Colonic mucosa (tissue), 4 donors: ENCODE measurements at places on chromosomes 5 and 9. TPM values are rescaled to one million over a fixed set of nuclear protein-coding genes. Genes with fewer than 3 reads are reported as not detected.

- H3K27ac ChIP-seq, result no peak overlapping the region
- H3K4me3 ChIP-seq, result no peak overlapping the region
- H3K4me1 ChIP-seq, result no peaks in the 10 kb centered on the region
- no peak for DNase-seq
Measured at GRCh38 chr5:57445705-57446037, 36.9 kb downstream of the ACTBL2 start.

DNA sequence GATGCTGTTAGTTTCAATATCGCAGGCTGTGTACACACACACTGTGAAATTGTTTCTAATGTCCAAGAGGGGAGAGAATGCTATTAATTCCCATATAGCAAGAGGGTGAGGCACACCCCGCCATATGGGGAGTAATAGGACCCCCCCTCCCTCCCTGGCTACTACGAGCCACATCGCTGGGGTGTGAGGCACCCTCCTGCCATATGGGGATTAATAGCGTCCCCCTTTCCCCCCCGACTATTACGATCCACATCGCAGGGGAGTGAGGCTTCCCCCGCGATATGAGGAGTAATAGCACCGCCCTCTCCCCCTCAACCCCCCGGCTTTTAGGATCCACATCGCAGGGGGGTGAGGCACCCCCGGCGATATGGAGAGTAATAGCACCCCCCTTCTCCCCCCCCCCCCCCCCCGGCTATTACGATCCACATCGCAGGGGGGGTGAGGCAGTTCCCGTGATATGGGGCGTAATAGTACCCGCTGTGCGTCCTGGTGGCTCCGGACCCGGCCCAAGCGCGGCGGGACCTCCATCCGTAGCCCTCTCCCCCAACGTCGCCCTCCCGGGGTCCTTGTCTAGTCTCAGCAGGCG lies 494 bp upstream of the STK32A start:
- H3K27me3 ChIP-seq, result peaks cover 19% of the 10 kb centered on the region
- H3K36me3 ChIP-seq, result no peaks in the 10 kb centered on the region
- no peaks in the 10 kb centered on the region for H3K4me1 ChIP-seq
- H3K4me3 ChIP-seq, result peak overlapping the region; percentile 34
- DNase-seq, result no peak

Gene PCDHGB2
- total RNA-seq, result 0.47 TPM

GRCh38 chr5:79297661-79298060 lies 61.7 kb downstream of the JMY start:
- H3K27me3 ChIP-seq, result no peaks in the 10 kb centered on the region
- H3K27ac ChIP-seq, result no peak overlapping the region
- H3K36me3 ChIP-seq, result no peaks in the 10 kb centered on the region
- DNase-seq, result no peak

Gene STPG3
- total RNA-seq, result not detected

- H3K4me3 ChIP-seq, result no peak overlapping the region
- no peaks in the 10 kb centered on the region for H3K27me3 ChIP-seq
- H3K4me1 ChIP-seq, result no peaks in the 10 kb centered on the region
Measured at GRCh38 chr5:169764018-169764378, 126.9 kb downstream of the DOCK2 start.

GRCh38 chr5:159441441-159441840 lies 111.2 kb upstream of the IL12B start:
- H3K4me3 ChIP-seq, result no peak overlapping the region
- H3K27me3 ChIP-seq, result no peaks in the 10 kb centered on the region
- no peaks in the 10 kb centered on the region for H3K4me1 ChIP-seq
- no peak overlapping the region for H3K27ac ChIP-seq
- DNase-seq, result no peak

GRCh38 chr9:94860678-94861588 lies 134.4 kb downstream of the AOPEP start:
- no peaks in the 10 kb centered on the region for H3K4me1 ChIP-seq
- peak; percentile 42 for DNase-seq
- H3K4me3 ChIP-seq, result no peak overlapping the region

DNA sequence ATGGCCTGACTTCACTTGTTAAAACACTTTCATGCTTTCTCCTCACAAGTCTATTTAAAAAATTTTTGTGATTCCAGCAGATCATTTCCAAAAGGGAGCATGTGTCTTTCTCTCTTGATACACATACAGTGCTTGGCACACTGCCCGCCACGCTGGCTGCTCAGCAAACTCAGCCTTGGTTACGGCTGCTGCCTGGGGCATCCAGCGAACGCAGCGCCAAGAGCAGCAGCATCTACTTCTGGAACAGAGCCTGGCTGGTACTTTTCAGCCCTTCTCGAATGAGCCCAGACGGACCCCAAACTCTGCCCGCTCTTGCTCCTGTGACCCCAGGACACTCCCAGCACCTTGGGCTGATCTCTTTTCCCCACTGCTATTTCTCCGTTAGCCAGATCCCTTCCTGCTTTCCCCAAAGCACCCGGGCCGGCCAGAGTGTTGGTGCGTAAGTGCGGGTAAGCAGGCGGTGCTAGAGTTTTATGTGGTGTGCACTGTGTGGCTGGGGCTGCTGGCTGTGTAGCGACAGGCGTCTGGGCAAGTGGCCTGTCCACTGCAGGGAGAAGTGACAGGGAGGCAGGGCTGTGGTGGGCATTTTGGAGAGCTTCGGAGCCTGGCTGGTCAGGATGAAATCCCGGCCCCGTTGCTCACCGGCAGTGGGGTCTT lies 73.2 kb downstream of the SH3PXD2B start:
- H3K4me3 ChIP-seq, result no peak overlapping the region
- DNase-seq, result no peak
- peaks cover 6% of the 10 kb centered on the region for H3K4me1 ChIP-seq
- no peak overlapping the region for H3K27ac ChIP-seq

Gene EDIL3
- total RNA-seq, result 27.5 TPM

GRCh38 chr5:12772276-12772675 lies 868.0 kb upstream of the CTNND2 start:
- H3K36me3 ChIP-seq, result no peaks in the 10 kb centered on the region
- no peak for DNase-seq
- no peaks in the 10 kb centered on the region for H3K4me1 ChIP-seq
- H3K27ac ChIP-seq, result no peak overlapping the region
- H3K27me3 ChIP-seq, result no peaks in the 10 kb centered on the region
- H3K4me3 ChIP-seq, result no peak overlapping the region

GRCh38 chr9:94911986-94912635 lies 185.6 kb downstream of the AOPEP start:
- peaks cover 7% of the 10 kb centered on the region for H3K4me1 ChIP-seq
- DNase-seq, result no peak
- H3K27me3 ChIP-seq, result no peaks in the 10 kb centered on the region
- H3K27ac ChIP-seq, result no peak overlapping the region

Gene ACOT12
- not detected for total RNA-seq

- DNase-seq, result no peak
- no peak overlapping the region for H3K4me3 ChIP-seq
- no peaks in the 10 kb centered on the region for H3K4me1 ChIP-seq
- no peaks in the 10 kb centered on the region for H3K36me3 ChIP-seq
Measured at GRCh38 chr5:137146402-137146890, 352.7 kb downstream of the SPOCK1 start.

DNA sequence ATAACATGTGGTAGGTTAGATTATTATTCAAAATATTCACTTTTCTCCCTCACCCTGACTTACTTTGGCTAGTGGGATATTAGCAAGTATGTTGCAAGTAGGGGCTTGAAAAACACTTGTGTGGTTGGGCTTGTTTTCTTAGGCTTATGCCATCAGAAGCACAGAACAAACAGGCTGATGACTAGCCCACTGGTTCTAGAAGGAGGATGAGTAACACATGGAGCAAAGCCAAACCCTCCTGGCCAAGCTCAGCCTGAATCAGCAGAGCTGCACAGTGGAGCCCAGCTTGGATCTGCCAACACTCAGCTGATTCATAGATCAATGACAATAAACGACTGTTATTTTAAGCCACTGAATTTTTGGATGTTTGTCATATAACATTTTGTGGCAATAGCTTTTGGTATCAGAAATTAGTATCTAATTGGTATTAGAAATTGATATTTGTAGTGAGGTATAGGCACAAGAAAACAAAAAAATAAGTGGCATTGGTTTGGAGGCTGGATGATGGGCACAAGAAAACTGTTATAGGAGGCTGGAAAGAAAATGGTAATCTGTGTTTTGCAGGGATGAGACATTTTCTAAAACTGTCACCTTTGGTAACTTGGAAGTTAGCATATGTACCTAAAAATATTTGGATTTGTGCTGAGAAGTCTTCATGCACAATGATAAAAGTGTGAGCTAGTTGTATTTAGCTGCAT lies 46.1 kb upstream of the ZBED3 start:
- no peaks in the 10 kb centered on the region for H3K36me3 ChIP-seq
- H3K27me3 ChIP-seq, result no peaks in the 10 kb centered on the region
- H3K27ac ChIP-seq, result no peak overlapping the region
- no peaks in the 10 kb centered on the region for H3K4me1 ChIP-seq

- H3K36me3 ChIP-seq, result no peaks in the 10 kb centered on the region
- no peaks in the 10 kb centered on the region for H3K27me3 ChIP-seq
- no peaks in the 10 kb centered on the region for H3K4me1 ChIP-seq
- no peak for DNase-seq
Measured at GRCh38 chr5:89043676-89044075, 160.7 kb upstream of the MEF2C start.

- no peak overlapping the region for H3K27ac ChIP-seq
- H3K4me1 ChIP-seq, result no peaks in the 10 kb centered on the region
- DNase-seq, result no peak
- no peaks in the 10 kb centered on the region for H3K27me3 ChIP-seq
- H3K36me3 ChIP-seq, result peaks cover 5% of the 10 kb centered on the region
Measured at GRCh38 chr9:7166074-7166473, 408.3 kb downstream of the KDM4C start.

DNA sequence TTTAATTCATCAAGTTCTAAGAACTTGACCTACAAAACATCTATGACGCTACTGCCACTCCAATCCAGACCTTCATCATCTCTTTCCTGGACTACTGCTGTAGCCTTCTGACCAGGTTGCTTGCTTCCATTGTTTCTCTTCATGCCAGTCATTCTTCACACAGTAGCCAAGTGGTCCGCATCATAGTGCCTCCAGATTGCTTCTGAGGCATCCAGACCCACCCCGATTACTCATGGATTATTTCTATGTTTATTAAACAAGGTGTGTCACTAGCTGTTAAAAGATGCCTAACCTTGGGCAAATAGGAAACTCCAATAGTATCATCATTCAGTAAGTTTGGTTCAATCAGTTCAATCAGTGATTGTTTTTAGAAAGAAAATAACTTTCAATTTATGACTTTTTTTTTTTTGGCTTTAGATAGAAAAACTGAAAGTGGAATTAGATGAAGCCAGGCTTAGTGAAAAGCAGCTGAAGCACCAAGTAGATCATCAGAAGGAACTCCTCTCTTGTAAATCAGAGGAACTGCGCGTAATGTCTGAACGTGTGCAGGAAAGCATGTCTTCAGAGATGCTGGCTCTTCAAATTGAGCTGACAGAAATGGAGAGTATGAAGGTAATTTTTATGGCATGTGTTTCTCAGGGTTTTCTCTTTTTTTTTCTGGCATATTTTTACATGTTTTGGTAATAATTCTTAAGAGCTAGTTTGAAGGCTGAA lies 9.5 kb downstream of the SPDL1 start:
- no peak overlapping the region for H3K27ac ChIP-seq
- DNase-seq, result no peak
- H3K4me1 ChIP-seq, result no peaks in the 10 kb centered on the region

Gene AMBP
- total RNA-seq, result 1.5 TPM

GRCh38 chr9:137685035-137685740 lies 66.4 kb downstream of the EHMT1 start:
- H3K27me3 ChIP-seq, result no peaks in the 10 kb centered on the region
- no peak overlapping the region for H3K27ac ChIP-seq
- no peak overlapping the region for H3K4me3 ChIP-seq
- no peaks in the 10 kb centered on the region for H3K36me3 ChIP-seq
- DNase-seq, result no peak

DNA sequence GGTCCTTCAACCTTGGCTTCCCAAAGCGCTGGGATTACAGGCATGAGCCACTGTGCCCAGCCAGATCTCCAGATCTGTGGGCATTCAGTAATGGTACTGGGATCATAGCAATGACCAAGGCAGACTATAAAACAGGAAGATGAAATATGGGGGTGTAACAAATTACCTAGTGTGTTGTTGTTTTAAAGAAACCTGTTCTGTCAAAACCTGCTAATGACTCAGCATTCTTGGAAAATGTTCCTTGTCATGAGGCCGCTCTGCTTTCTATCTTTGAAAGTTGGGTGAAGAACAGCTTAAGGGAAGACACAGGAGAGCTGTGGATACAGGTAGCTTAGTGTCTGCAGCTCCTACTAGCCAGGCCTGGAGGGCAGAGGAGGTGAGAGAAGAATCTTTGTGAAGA lies 19.4 kb downstream of the TARS1 start:
- no peaks in the 10 kb centered on the region for H3K4me1 ChIP-seq
- no peaks in the 10 kb centered on the region for H3K27me3 ChIP-seq
- no peak for DNase-seq
- no peak overlapping the region for H3K4me3 ChIP-seq
- peaks cover 32% of the 10 kb centered on the region for H3K36me3 ChIP-seq

GRCh38 chr5:71841107-71841506 lies 122.0 kb downstream of the CARTPT start:
- no peaks in the 10 kb centered on the region for H3K27me3 ChIP-seq
- no peaks in the 10 kb centered on the region for H3K4me1 ChIP-seq
- H3K4me3 ChIP-seq, result no peak overlapping the region
- no peak for DNase-seq

GRCh38 chr9:128243215-128244018 lies 32.4 kb downstream of the GOLGA2 start:
- no peaks in the 10 kb centered on the region for H3K36me3 ChIP-seq
- peak overlapping the region; percentile 28 for H3K27ac ChIP-seq
- no peak overlapping the region for H3K4me3 ChIP-seq
- H3K4me1 ChIP-seq, result no peaks in the 10 kb centered on the region

- H3K36me3 ChIP-seq, result peaks cover 5% of the 10 kb centered on the region
- no peak overlapping the region for H3K4me3 ChIP-seq
- no peaks in the 10 kb centered on the region for H3K27me3 ChIP-seq
- peaks cover 21% of the 10 kb centered on the region for H3K4me1 ChIP-seq
- H3K27ac ChIP-seq, result no peak overlapping the region
Measured at GRCh38 chr9:97638666-97639065, 5.0 kb downstream of the NCBP1 start.

- no peaks in the 10 kb centered on the region for H3K36me3 ChIP-seq
- H3K4me1 ChIP-seq, result no peaks in the 10 kb centered on the region
- H3K4me3 ChIP-seq, result no peak overlapping the region
- peak; percentile 41 for DNase-seq
- no peaks in the 10 kb centered on the region for H3K27me3 ChIP-seq
Measured at GRCh38 chr9:88544245-88544644, 9.3 kb downstream of the NXNL2 start.

GRCh38 chr9:129102791-129103594 lies 7.6 kb downstream of the CRAT start:
- no peak overlapping the region for H3K4me3 ChIP-seq
- no peaks in the 10 kb centered on the region for H3K4me1 ChIP-seq
- no peaks in the 10 kb centered on the region for H3K27me3 ChIP-seq
- no peaks in the 10 kb centered on the region for H3K36me3 ChIP-seq
- H3K27ac ChIP-seq, result no peak overlapping the region

DNA sequence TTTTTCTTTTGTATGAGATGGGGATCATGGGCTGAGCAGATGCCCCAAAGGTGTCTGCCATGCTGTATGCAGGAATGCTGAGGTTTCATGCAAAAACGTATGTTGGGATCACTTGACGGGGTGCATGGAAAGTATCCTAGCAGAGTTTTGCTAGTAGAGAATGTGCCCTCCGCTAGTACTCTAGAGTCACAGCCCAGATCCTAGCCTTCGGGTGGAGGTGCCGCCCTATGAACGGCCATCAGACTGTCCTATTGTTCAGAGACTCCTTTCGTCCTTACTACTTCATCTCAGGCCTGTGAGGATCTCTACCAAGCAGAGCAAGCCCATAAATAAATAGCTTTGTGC lies 69.6 kb upstream of the SPATA31E1 start:
- no peaks in the 10 kb centered on the region for H3K36me3 ChIP-seq
- no peaks in the 10 kb centered on the region for H3K27me3 ChIP-seq
- H3K4me1 ChIP-seq, result no peaks in the 10 kb centered on the region
- H3K4me3 ChIP-seq, result no peak overlapping the region

Gene FAM153A
- total RNA-seq, result 4.4 TPM

Gene ADRA1B
- 0.69 TPM for total RNA-seq

Gene TNPO1
- total RNA-seq, result 89.9 TPM
